Activated T-cell treated with anti-CD3 and anti-CD28 coated beads, Interleukin-2, amount 50 U/mL, for 48 hours (primary cell): ENCODE measurements at places on chromosomes 5 and 9.

GRCh38 chr9:26955222-26955903 is 849 bp upstream of the IFT74 start:
- DNase-seq, result no peak

DNA sequence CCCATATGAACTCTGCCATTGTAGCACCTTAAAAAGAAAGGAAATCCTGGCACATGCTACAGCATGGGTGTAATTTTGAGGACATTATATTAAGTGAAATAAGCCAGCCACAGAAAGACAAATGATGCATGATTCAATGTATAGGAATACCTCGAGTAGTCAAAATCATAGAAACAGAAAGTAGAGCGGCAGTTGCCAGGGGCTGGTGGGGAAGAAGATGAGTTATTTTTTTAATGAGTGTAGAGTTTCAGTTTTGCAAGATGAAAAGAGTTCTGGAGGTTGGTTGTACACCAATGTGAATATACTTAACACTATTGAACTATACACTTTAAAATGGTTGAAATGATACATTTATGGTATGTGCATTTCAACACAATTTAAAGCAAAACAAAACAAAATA is 133.0 kb downstream of the ZDHHC21 start:
- peak; percentile 24 for DNase-seq

DNA sequence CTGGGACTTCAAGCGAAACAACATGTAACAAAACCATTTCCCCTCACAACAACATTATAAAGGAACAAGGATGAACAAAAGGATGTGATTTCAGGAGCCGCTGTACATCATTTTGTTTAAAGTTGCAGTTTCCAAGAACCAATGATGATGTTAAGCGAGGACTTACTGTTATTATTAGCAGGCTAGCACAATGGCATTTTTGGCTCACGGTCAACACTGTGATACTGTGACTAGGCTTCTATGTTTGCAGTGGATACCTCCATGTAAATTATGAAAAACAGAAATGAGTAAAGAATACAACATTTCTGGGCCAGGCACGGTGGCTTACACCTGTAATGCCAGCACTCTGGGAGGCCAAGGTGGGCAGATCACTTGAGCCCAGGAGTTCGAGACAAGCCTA is 113.0 kb downstream of the AUH start:
- no peak for DNase-seq

DNA sequence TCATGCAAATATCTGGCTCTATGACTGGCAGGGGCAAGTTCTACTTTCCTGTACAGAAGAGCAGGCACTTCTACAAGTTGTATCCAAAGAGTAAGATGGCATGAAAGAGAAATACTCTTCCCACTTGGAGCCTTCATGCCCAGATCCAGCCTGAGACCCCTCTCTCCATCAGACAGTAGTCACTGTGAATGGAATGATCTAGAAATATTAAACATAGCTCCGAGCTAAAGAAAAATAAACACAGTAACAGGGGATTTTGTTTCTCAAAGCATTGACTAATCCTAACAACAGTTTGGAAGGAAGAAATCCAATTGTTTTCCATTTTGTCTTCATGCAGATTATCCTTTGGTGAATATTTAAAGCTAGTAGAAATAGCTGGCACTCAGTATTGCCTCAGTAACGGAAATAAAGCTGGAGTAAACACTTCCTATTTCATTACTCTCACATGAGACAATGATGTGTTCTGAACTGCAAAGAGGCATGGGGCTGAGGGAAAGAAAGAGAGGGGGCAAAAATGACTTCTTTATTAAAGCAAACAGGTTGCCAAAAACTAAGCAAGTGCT is 100.0 kb downstream of the SEMA5A start:
- DNase-seq, result no peak

- no peak for DNase-seq
Observed at GRCh38 chr5:169762338-169763095, 125.4 kb downstream of the DOCK2 start.

DNA sequence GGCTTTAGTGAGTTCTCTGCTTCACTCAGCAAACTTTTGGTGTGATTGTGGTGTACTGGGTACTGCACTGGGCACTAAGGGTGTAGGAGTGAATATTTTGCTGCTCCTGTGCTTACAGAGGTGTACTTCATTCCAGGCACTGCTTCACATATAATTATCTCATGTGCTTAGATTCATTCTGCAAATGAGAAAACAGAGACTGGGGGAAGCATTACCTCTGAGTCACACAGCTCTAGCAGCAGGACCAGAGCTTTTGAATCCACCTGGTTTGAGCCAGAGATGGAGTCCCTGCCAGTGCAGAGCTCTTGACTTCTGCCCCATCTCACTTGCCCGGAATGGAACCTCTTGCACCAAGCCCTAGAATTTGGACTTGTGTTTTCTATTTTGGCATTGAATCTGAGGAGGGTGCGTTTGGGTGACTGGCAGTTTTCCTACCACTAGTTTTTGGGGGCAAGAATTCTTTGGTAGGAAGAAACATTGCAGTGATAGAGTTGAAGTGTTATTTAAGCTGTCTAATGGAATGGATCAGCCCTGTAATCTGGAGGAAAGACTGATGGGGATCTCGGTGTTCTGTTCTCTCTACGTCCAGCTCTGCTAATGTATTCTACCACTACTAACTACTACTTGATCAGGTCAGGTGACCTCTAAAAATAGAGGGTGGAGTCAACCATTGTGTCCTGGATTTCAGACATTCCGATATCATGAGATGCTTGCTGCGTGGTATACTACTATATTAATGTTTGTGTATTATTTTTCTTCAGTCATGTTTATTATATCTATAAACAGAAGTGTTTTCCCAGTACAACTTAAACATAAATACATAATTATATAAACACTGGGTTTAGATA is 2.5 kb downstream of the ARHGAP26 start:
- no peak for DNase-seq

GRCh38 chr5:123907349-123907748 is 395.4 kb downstream of the CSNK1G3 start:
- no peak for DNase-seq

DNA sequence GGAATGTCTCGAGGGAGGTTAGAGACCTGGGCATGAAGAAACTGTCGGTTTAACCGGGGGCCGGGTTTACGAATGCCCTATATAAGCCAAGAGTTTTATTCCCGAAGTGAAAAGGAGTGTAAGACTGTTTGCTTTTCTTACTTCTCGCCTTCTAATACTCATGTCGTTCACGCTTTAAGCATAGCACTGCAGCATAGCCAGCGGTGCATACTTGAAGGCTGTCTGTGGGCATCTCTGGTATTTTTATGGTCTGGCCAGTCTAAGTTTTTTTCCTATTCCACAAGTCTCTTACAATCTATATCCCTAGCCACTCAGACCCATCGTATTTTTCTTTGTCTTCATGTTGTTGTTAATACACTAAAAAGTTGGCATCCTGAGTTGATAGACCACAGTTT is 1.2 kb downstream of the UHRF2 start:
- no peak for DNase-seq
